ENCODE measurements at places on chromosomes 5 and 9.

DNA sequence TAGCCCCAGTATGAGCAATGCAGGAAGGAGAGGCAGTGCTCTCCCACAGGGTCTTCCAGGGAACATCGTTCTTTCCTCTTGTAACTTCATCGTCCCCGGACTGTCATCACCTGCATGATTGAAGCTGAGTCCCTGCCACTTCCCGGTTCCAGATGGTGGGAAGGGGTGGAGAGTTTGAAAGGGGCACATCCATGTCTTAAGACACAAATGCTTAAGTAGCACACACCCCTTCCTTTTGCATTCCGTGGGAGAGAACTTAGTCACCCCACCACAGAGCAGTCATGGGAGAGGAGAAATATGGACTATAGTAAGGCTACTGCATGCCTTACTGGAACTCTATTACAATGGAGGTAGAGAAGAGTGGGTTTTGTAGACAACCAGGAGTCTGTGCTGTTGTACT lies 165.3 kb upstream of the GAS1 start:
- no peak for DNase-seq

GRCh38 chr9:86521977-86522376 lies 167.8 kb upstream of the TUT7 start:
- DNase-seq = no peak

GRCh38 chr9:91915524-91916263 lies 34.3 kb downstream of the ROR2 start:
- no peak for DNase-seq

- no peak for DNase-seq
These were observed 43.2 kb downstream of the ADAMTS12 start for GRCh38 chr5:33848554-33848953.

DNA sequence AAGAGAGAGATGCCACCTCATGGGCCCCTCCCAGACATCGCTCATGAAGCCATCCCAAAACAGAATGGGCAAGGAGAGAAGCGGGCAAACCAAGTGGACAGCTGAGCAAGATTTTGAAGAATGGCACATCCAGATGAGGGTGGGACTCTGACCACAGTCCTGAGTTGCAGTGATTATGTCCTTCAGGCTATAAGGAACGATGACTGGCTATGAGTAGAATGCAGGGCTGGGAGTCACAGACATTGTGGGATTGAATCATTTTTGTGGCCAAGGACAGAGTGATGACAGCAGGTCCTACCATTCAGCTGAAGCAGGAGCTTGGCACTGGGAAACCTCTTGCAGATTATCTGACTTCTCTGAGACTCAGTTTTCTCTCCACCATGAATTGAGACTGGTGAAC lies 245.7 kb upstream of the SLC30A5 start:
- DNase-seq = no peak

GRCh38 chr5:52945040-52945439 lies 44.1 kb upstream of the ITGA2 start:
- no peak for DNase-seq

GRCh38 chr9:83491413-83491812 lies 46.8 kb downstream of the FRMD3 start:
- no peak for DNase-seq

DNA sequence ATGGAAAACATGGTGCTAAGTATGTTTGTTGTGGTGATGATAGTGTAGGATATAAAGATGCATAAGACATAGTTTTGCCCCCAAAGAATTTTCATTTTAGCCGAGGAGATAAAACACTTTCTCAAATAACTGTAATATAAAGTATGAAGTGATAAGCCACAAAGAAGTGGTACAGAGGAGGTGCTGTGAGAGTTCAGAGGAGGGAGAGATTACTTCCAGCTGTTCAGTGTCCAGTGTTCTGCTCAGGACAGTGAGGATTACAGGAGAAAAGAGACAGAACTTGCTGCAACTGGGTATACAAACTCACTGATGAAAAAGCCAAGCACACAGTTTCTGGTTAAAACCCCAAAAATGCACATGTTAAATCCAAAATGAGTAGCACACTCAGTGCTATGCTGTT lies 309.3 kb downstream of the KIAA0825 start:
- DNase-seq = no peak

- DNase-seq = no peak
These were observed 15.9 kb downstream of the CYSTM1 start for GRCh38 chr5:140190872-140191218.

DNA sequence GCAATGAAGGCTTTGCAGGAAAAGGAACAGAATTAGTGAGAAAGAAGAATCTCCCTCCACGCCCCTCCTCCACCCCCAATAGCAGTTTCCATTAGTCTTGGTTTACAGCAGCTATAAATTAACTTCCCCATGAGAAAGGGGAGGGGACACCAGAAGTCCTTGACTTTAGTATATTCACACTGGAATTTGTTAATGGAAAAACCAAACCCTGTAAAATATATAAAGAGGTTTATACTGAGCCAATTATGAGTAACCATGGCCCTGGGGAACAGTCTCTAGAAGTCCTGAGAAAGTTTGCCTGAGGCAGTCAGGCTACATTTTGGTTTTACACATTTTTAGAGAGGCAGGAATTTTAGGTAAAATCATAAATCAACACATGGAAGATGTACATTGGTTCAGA lies 88.5 kb downstream of the ALDH1A1 start:
- DNase-seq = no peak

DNA sequence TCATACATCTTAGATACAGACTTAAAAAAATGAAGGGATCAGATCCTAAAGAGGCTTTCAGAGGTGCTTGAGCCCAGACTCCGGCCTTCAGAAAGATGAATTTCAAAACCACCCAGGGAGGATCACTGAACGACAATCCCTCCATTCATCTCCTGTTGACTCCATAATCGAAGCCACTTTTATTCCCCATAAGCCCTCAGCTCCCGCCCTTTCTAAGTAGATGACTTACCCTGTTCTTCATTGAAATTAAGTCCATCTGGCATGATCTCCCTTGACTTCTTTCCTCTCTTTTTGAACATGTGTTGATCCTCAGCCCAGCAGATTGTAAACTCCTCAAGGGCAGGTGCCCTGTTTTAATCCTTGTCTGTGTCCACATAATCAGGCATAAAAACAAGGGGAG lies 50.8 kb upstream of the ASTN2 start:
- DNase-seq = no peak

- DNase-seq = no peak
These were observed 83.8 kb upstream of the STC2 start for GRCh38 chr5:173411791-173412555.

- no peak for DNase-seq
These were observed 33.0 kb upstream of the CEP120 start for GRCh38 chr5:123456242-123456641.

- DNase-seq = no peak
These were observed 29.6 kb upstream of the GRXCR2 start for GRCh38 chr5:145902421-145902820.

GRCh38 chr5:145887217-145887616 lies 14.4 kb upstream of the GRXCR2 start:
- no peak for DNase-seq

DNA sequence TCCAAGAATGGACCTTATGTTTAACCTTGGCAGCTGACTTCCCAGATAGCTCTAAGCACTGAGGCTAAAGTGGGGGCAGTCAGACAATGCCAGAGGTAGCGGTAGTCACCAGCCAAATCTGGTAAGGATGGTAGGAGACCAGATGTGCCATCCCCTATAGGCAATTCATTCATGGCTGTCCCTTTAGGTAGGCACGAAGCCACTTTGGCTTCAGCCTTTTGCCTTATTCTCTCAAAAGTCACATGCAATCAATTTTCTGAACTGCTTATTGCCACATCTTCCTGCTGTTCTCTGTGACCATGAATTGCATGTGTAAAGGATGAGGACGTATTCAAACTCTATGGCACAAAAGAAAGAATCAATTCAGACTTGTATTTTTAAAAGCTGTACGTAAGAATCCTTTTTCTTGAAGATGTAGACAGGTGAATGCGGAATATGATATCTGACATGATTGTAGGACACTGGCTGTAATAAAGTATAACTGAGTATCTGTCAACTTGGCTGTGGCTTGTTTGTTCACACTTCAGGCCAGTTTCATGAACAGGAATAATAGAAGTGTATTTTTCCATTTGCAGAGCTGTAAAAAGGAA lies 611.7 kb downstream of the NR2F1-AS1 start:
- DNase-seq = no peak

GRCh38 chr5:6862306-6862705 lies 149.1 kb downstream of the TENT4A start:
- DNase-seq = no peak

DNA sequence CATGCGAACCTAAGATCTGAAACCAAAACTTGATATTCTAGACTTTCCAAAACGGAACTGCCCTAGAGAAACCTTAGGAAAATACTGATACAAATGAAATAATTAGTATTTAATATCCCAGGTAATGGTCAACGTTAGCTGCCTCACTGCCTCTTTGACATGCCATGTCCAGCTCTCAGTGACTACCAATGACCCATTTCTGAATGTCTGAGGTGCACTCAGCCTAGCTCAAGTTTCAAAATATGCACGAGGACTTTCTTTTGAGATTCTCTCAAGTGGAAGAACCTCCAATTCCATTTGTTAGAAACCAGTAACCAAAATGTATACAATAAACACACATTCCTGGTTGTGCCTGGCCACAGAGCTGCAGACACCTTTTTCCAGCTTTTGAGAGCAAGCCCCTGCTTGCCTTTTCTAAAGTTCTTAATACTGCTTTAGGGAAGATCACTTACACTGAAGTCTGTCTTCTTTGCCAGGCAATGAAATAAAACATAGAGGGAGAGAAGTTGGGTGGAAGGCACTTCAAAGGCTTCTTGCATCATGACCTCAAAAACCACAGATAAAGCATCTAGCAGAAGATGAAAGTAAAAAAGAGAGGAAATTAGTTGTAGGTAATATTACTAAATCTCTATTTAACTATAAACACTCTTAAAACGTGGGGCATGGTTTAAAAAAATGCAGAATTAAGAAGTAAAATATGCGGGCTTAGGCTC lies 87.9 kb downstream of the MRPS27 start:
- no peak for DNase-seq

- DNase-seq = no peak
These were observed 591.1 kb downstream of the SEMA5A start for GRCh38 chr5:8954801-8955200.

DNA sequence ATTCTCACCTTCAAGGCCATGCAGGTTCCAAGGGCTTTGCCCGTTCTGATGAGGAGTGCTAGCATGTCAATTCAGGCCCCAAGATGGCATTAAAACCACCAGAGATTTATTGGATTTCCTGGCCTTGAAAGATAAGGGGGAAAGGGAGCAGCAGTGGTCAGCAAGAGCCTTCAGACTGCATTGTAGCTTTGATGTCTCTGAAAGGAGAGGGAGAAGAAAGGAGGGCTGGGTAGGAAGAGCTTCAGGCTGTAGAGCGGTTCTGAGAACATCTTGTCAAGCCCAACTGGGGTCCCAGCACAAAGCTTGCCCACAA lies 41.8 kb upstream of the FGF1 start:
- DNase-seq = no peak

DNA sequence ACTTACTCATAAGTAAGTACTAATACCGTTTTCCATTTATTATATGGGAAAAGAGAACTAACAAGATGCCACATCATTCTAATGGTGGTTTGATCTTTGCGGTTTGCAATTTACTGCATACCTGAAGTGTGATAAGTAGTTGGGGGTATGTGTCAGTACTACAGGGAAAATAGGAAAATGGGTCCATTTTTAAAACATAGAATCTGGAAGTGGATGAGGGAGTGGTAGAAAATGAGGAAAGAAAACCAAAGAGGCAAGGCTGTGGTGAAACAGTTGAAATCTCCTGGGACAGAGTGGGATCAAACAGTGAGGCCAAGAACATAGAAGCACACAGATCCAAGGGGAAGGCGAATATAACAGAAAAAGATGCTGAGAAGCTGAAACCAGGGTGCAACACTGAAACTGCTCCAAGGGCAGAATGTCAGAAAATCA lies 6.7 kb downstream of the ADAMTSL1 start:
- DNase-seq = no peak

DNA sequence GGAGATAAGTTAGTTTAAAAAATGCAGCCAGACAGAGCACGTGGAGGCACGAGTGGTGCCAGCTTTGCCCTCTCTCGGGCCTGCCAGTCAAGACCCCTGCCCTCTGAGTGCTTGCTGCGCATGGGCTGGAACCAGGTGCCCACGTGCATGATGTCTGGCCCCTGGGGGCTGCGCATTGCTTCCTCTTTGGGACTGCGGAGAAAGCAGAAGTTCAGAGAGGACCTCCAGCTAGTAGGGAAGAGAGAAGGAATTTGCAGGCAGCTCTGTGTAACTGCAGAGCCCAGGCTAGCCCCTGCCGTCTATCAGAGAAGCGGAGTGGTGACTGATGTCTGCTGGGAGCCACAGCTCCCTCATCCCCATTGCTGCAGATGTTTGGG lies 9.7 kb upstream of the RNU6ATAC start:
- DNase-seq = no peak

DNA sequence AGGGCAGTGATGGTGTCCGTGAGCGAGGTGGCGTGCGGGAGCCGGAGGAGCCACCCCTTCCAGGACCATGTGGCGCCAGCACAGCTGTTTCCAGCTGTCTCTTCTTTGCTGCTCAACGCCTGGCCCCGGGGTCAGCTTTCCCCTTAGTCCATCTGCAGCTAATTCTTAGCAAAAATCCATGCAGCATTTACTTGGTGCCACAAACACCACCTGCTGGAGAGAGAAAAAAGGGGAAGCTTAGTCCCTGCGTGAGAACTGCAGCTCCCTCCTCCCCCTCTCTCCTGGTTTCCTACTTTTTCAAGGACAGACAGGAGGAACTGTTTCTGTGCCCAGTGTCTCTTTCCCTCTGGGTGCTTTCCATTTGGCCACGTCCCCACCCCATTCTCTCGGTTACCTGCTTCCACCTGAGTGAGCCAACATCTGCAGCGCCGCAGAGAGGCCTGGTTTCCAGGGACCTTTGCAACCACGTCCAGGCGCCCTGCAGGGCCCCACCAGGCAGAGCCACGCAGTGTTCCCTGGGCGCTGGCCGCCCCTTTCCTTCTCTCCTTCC lies 3.4 kb downstream of the SLC6A19 start:
- DNase-seq = no peak

DNA sequence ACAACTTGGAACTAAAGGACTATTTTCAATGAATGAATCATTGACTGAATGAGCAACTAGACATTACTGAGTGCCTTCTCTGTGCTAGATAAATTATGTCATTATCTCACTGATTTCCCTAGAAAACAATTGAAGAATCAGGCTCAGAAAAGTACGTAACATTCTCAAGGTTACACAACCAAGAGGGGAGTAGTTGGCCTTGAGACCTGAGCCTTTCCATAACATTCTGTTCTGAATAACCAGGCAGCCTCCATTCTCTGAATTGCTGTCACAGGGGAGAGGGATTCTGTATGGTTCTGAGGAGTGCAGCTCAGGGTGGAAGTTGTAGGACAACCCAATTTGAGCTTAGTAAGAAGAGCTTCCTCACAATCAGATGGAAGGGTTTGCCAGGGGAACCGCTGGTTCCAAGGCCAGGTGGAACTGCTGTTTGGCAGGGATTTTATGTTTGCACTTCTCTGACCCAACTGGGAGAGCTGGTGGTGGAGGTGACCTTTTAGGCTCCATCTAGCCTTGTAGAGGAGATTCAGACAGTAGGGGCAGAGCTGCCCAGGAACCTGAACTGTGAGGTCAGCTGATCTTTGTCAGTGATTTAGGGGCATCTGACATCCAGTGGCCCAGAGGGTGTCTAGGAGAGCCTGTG lies 16.3 kb downstream of the POLR1E start:
- DNase-seq = no peak
